Right lobe of liver (tissue), 6 donors: ENCODE measurements at places on chromosomes 4 and X. TPM values are rescaled to one million over a fixed set of nuclear protein-coding genes. Genes with fewer than 3 reads are reported as not detected.

OTUD6A gene
- not detected for total RNA-seq

WDR17 gene
- total RNA-seq = 0.18 TPM

WAS gene
- total RNA-seq = 2.6 TPM

RTL9 gene
- total RNA-seq = 0.18 TPM

- H3K36me3 ChIP-seq = no peaks in the 10 kb centered on the region
- H3K4me3 ChIP-seq = no peak overlapping the region
- H3K27ac ChIP-seq = no peak overlapping the region
- H3K4me1 ChIP-seq = no peaks in the 10 kb centered on the region
Measured at GRCh38 chr4:85833302-85833701, 358.4 kb downstream of the ARHGAP24 start.

- no peak for DNase-seq
- no peaks in the 10 kb centered on the region for H3K36me3 ChIP-seq
- no peaks in the 10 kb centered on the region for H3K4me1 ChIP-seq
- no peaks in the 10 kb centered on the region for H3K27me3 ChIP-seq
Measured at GRCh38 chrX:9352694-9353411, 112.0 kb upstream of the TBL1X start.

- no peak overlapping the region for H3K27ac ChIP-seq
- H3K27me3 ChIP-seq = no peaks in the 10 kb centered on the region
- DNase-seq = no peak
- no peak overlapping the region for H3K4me3 ChIP-seq
- no peaks in the 10 kb centered on the region for H3K36me3 ChIP-seq
Measured at GRCh38 chr4:157300701-157301100, 80.2 kb downstream of the GRIA2 start.

DNA sequence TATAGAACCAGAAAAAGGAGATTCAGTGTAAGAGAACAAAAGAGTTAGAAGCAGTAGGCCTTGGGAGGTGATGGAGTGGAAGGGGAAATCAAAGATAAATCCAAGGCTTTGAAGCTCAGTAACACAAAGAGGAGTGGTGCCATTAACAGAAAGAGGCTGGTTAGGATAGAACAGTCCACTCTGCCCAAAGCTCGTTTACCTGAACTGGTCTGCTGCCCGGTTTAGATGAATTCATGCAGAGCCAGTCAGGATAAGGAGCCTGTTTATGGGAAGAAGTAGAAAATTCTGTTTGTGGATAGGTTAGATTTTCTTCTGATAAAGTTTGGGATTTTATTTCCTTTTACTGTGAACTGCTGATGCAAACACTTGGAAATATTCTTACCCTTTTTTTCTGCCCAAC lies 80.6 kb downstream of the HMGB2 start:
- no peaks in the 10 kb centered on the region for H3K4me1 ChIP-seq
- no peak for DNase-seq
- H3K36me3 ChIP-seq = no peaks in the 10 kb centered on the region
- no peak overlapping the region for H3K27ac ChIP-seq

- H3K36me3 ChIP-seq = no peaks in the 10 kb centered on the region
- H3K4me3 ChIP-seq = no peak overlapping the region
- H3K27ac ChIP-seq = no peak overlapping the region
- no peak for DNase-seq
- no peaks in the 10 kb centered on the region for H3K4me1 ChIP-seq
Measured at GRCh38 chr4:99991741-99992140, 41.7 kb upstream of the H2AZ1 start.

DNA sequence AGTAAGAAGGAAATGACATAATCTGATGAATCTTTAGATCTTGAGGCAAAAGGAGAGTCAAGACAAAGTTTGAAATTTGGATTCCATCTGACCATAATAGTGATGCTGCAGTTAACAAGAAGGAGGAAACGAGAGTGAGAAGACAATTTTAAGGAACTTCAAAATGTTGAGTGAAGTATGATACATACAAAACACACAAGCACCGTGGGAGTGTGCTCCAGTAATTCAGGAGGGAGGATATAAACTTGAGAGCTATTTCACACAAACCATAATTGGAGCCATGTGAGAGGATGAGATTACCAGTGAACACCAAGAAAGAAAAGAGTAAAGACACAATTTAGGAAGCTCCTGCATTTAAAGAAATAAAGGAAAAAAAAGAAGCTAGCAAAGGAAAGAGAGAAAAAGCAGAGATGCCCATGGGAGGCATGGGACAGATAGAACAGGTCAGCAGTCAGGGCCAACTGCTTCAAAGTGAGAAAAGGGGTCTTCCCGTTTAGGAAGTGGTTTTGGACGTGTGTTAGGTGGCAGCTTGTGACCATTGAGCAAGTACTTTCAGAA lies 150.7 kb upstream of the SLC7A11 start:
- no peaks in the 10 kb centered on the region for H3K36me3 ChIP-seq
- H3K4me1 ChIP-seq = no peaks in the 10 kb centered on the region
- no peaks in the 10 kb centered on the region for H3K27me3 ChIP-seq
- no peak for DNase-seq
- no peak overlapping the region for H3K4me3 ChIP-seq

- H3K4me1 ChIP-seq = no peaks in the 10 kb centered on the region
- DNase-seq = no peak
- H3K36me3 ChIP-seq = no peaks in the 10 kb centered on the region
- H3K27me3 ChIP-seq = no peaks in the 10 kb centered on the region
- H3K4me3 ChIP-seq = no peak overlapping the region
Measured at GRCh38 chr4:74005528-74005927, 7.1 kb upstream of the CXCL5 start.
